Astrocyte of the hippocampus (primary cell): ENCODE measurements at places on chromosomes 11 and 22.

GRCh38 chr11:104668797-104669463, 229.3 kb downstream of the CASP12 start:
- peak; percentile 90 for DNase-seq

DNA sequence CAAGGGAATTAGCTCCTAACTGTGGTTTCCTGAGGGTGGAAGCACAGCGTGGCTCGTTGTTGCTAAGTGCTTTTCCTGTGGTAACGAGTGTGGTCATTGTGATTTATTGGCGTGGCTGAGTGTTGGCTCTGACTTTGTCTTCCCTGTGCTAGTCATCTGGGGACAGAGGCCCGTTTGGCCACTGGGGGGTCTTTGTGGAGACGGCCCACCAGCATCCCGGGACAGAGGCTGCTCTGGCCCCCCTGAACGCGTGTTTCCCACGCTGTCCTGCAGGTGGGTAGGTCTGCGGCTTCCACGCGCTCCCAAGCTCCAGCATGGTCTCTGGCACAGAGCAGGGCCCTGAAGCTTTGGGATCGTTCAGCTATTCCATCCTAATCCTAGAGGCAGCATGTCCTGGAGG, 1040.0 kb downstream of the TBC1D22A start:
- DNase-seq, result no peak

DNA sequence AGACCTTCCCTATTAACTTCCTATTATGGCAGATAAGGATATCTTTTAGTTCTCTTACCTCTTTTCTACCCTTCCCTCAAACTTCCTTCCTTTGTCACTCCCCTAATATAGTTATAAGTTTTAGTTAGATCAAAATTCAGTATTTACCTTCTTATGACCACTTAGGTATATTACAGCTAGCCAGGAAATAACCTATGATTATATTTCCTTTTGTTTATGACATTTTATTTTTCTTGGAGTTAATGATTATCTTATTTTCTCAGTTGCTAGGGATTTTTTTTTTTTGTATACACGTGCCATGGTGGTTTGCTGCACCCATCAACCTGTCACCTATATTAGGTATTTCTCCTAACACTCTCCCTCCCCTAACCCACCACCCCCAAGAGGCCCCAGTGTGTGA, 88.2 kb upstream of the ZBED5 start:
- no peak for DNase-seq

GRCh38 chr11:127242676-127243075, 242.1 kb upstream of the KIRREL3 start:
- DNase-seq, result no peak

DNA sequence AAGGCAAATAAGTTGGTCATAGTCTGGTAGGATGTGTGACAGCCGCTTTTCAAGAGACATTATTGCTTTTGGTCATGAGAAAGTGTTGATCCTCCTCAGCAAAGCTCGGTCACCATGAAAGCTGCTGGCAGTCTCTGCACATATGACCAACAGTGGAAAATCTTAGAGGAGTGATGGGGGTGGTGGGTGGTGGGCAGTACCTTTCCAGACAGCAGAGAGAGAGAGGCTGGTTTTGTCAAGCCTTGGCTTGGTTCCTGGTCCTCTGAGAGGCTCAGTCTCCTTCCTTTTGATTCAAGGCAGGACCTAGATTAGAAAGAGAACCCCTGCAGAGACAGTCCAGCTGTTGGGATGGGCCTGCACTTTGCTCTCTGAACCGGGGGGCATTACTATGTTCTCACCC, 20.0 kb upstream of the VSIG10L2 start:
- DNase-seq, result no peak

DNA sequence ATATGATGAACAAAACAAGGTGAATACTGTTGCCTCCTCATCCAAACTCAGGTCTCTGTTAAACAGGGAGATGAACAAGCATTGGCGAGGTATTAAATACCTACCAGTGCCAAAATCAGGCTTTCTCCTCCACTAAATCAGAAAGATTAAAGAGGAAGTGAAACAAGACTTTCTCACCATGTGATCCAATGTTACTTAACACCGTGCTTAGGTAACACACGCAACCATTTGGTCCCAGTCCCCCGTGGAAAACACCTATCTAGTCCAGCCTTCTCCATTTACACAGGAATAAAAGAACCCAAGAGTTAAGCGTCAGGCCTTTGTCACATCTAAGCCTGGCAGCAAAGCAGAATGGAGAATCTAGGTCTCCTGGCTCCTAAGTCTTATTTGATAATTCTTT, 34.5 kb downstream of the TENM4 start:
- DNase-seq, result no peak

DNA sequence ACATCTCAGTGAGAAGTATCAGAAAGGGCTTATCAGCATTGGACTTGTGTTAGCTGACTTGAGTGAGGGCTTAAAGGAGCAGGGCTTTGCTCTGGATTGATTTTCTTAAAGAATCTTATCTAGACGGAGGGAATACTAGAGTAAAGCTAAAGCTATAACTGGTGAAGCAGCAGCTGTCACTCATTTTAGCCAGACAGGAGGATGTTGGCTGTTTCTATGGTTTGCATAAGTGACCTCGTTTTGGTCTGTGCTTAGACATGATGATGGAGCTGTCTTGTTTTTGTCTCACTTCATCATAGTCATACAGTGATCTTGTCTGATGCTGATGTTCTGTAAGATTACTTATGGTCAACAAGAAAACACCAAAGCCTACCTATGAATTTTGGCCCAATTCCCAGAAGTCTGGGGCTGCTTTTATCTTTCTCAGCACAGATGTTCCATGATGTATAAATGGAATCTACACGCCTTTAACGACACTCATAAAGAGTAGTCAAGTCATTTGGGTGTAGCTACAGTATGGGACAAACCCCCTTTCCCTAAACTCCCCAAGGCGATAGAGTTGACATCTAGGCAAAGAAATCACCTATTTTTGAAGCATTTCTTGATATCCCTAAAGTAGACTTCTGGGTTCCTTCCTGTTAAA, 77.5 kb upstream of the UCP3 start:
- peak; percentile 5 for DNase-seq
